Astrocyte (in vitro differentiated cells and primary cell): ENCODE measurements at places on chromosomes 5 and 9.

GRCh38 chr9:16873126-16873802 is 2.8 kb upstream of the BNC2 start:
- no peak overlapping the region for H3K4me3 ChIP-seq
- DNase-seq: peak; percentile 62
- H3K27me3 ChIP-seq: no peaks in the 10 kb centered on the region
- H3K27ac ChIP-seq: no peak overlapping the region

GRCh38 chr5:112136773-112137172 is 282.3 kb downstream of the EPB41L4A start:
- DNase-seq: no peak
- no peaks in the 10 kb centered on the region for H3K27me3 ChIP-seq
- no peak overlapping the region for H3K4me3 ChIP-seq
- H3K36me3 ChIP-seq: no peaks in the 10 kb centered on the region

DNA sequence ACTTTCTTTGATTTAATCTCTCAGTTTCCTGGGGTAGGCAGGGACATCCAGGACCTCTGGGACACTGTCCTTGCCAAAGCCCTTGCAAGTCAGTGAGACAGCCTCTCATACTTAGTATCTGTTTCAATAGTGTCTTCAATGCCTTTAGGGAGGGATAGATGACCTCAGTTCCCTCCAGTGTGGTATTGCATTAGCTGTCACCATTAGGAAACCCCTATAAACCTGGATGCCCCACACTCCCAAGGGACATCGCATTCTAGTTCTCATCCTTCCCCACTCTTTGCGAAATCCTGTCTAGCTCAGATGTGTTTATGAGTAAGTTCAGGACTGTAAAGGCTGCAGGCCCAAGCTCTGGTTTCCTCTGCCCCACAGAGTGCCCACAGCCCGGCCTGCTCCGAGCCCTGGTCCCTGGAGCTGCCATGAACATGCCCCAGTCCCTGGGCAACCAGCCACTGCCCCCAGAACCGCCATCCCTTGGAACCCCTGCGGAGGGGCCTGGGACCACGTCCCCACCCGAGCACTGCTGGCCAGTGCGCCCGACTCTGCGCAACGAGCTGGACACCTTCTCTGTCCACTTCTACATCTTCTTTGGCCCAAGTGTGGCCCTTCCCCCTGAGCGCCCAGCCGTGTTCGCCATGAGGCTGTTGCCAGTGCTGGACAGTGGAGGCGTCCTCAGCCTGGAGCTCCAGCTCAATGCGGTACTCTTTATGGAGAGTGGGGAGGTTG is 13.2 kb downstream of the TMEM8B start:
- no peaks in the 10 kb centered on the region for H3K36me3 ChIP-seq
- peaks cover 19% of the 10 kb centered on the region for H3K4me1 ChIP-seq
- DNase-seq: no peak
- H3K27ac ChIP-seq: no peak overlapping the region

- H3K4me3 ChIP-seq: no peak overlapping the region
- no peaks in the 10 kb centered on the region for H3K36me3 ChIP-seq
- no peak overlapping the region for H3K27ac ChIP-seq
- peaks cover 10% of the 10 kb centered on the region for H3K27me3 ChIP-seq
- DNase-seq: no peak
- no peaks in the 10 kb centered on the region for H3K4me1 ChIP-seq
These were observed 247.2 kb downstream of the FSTL4 start for GRCh38 chr5:133364936-133365707.

DNA sequence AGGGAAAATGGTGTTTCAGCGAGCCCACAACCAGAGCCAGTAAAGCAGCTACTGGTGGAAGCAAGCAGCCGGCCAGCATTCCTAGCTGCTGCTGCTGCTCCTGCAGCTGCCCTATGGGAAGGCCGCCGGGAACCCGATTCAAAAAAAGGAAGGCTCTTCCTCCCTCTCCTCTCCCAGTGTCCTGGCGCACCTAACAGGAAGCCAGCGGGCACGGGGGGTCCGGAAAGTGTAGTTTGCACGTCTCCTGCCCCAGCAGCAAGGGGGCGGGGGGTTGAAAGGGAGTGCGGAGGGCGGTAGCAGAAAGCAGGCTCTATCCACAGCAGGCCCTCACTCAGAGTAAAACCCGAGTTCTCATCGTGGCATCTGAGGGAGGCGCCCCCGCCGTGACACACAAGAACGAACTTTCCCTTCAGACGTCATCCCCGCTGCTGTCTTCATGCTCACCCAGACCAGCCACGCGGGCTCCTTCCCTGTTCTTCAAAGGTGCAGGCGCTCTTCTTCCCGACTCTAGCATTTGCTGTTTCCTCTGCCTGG is 16.5 kb downstream of the GRXCR2 start:
- H3K36me3 ChIP-seq: no peaks in the 10 kb centered on the region
- peak; percentile 79 for DNase-seq
- H3K4me3 ChIP-seq: no peak overlapping the region
- peaks cover 27% of the 10 kb centered on the region for H3K4me1 ChIP-seq
- H3K27ac ChIP-seq: peak overlapping the region; percentile 54
- no peaks in the 10 kb centered on the region for H3K27me3 ChIP-seq

DNA sequence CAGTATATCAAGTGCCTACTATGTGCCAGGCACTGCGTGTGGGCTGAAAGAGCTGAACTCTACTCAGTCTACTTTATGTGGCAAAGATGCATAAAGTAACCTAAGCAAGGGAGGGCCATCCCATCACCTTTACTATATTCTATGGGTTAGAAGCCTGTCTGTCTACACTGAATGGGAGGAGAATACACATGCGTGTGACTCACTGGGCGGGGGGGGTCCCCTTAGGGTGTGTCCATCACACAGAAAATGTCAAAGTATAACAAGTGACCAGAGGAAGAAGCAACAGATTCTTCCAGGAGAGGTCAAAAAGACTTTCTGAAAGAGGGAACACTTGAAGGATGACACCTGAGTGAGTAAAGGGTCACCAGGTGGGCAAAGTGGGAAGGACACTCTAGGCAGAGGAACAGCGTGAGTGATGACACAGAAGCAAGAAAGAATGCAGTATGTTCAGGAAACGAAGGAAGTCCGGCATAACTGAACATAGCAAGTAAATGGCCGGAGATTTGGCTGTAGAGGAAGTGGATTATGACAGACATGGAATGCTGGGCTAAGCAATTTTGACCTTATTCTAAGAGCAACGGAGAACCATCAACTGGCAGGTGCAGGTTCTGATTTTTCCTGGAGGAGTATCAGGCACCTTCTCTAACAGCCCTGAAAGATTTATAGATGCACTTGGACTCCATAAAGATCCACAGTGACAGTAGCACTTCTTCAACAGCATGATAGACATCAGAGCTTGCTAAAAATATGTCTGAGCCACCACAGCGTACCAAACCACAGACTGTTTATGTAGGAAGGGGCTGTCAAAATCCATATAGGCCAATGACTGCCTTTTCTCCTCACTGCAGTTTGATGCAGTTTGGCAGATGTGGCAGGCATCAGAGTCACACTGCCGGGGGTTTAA is 8.0 kb upstream of the WHRN start:
- H3K36me3 ChIP-seq: no peaks in the 10 kb centered on the region
- no peak overlapping the region for H3K4me3 ChIP-seq
- no peak for DNase-seq
- no peaks in the 10 kb centered on the region for H3K4me1 ChIP-seq
- no peak overlapping the region for H3K27ac ChIP-seq
- H3K27me3 ChIP-seq: peaks cover 36% of the 10 kb centered on the region

GRCh38 chr5:32066448-32066847 is 107.7 kb downstream of the GOLPH3 start:
- no peak overlapping the region for H3K4me3 ChIP-seq
- no peaks in the 10 kb centered on the region for H3K4me1 ChIP-seq
- no peaks in the 10 kb centered on the region for H3K36me3 ChIP-seq

- no peak overlapping the region for H3K4me3 ChIP-seq
- H3K36me3 ChIP-seq: no peaks in the 10 kb centered on the region
- H3K27ac ChIP-seq: no peak overlapping the region
- H3K4me1 ChIP-seq: no peaks in the 10 kb centered on the region
- no peak for DNase-seq
These were observed 183.1 kb upstream of the S1PR3 start for GRCh38 chr9:88808019-88808656.

- no peak for DNase-seq
- H3K27me3 ChIP-seq: peaks cover 8% of the 10 kb centered on the region
- H3K4me3 ChIP-seq: no peak overlapping the region
- no peaks in the 10 kb centered on the region for H3K36me3 ChIP-seq
- no peak overlapping the region for H3K27ac ChIP-seq
These were observed 166.4 kb upstream of the MVB12B start for GRCh38 chr9:126160067-126160853.
